ENCODE measurements at places on chromosomes 13 and 19.

- no peak for DNase-seq
These were observed 2.1 kb downstream of the TGFB1 start for GRCh38 chr19:41351339-41352245.

- DNase-seq, result no peak
These were observed 1329.1 kb upstream of the SPRY2 start for GRCh38 chr13:81670048-81670447.

GRCh38 chr13:48978942-48979601 is 3.4 kb downstream of the FNDC3A start:
- no peak for DNase-seq

GRCh38 chr13:54357284-54357933 is 1328.8 kb downstream of the OLFM4 start:
- DNase-seq, result no peak

All from stimulated activated CD4-positive, alpha-beta T cell treated with anti-CD3 and anti-CD28 coated beads, Interleukin-1b, Interleukin-23, amount 100 ng/mL, for 24 hours (primary cell).